ENCODE measurements at places on chromosomes 4 and X.

- no peak for DNase-seq
Observed at GRCh38 chr4:147088146-147088545, 142.5 kb upstream of the TTC29 start.

GRCh38 chr4:683982-684622 is 4.8 kb downstream of the SLC49A3 start:
- DNase-seq, result peak; percentile 79

GRCh38 chr4:176186671-176187395 is 8.6 kb downstream of the SPATA4 start:
- no peak for DNase-seq

- no peak for DNase-seq
Observed at GRCh38 chr4:159258889-159259560, 156.1 kb downstream of the RAPGEF2 start.

GRCh38 chrX:149491812-149492211 is 13.3 kb downstream of the IDS start:
- no peak for DNase-seq

DNA sequence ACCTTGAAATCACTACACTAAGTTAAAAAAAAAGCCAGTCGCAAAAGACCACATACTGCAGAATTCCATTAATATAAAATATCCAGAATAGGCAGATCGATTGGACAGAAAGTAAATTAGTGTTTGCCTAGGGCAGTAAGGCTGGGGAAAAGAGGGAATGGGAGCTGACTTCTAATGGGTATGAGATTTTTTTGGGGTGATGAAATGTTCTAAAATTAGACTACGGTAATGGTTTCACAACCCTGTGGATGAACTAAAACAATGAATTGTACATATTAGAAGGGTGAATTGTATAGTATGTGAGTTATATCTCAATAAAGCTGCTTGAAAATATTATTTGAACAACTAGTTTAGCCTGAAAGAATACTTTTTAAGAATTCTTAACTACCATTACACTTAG is 6.7 kb upstream of the GPRIN3 start:
- DNase-seq, result no peak

DNA sequence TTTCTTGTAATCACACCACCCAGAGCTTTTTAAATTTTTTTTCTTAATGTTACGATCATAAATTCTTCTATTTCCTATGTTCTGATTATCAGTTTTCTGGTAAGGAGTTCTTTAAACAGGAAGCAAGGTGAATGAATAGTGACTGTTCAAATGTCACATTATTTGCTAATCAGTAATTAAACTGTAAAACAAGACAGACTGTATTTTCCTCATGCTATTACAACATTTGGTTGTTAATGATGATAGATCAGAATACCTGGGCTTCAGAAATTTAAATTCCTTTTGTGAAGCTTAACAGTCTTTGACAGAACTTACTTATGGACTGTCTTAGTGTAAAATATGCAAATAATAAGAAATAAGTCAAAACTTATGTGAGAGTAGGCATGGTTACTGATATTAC is 41.4 kb downstream of the CLCN3 start:
- DNase-seq, result no peak

DNA sequence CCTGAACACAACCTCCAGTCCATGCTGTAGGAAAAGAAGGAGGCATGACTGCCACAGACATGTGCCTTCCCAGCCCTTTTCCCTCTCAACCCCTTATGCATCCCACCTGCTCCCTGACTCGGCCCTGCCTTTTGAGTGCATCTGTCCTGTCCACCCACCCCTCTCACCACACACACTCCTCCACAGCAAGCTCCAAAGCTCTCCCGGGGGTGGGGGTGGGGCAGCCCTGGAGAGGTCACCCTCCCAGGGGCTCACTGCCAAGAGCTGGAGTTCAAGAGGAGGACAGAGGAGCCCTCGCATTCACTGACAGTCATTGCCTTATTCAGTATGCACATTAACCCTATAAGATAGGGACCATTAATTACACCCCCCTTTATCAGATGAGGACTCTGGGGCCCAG is 46.6 kb upstream of the MAMLD1 start:
- DNase-seq, result no peak

- peak; percentile 30 for DNase-seq
Observed at GRCh38 chrX:108224727-108225621, 133.4 kb downstream of the ATG4A start.

GRCh38 chr4:20017070-20017776 is 234.5 kb upstream of the SLIT2 start:
- DNase-seq, result no peak

DNA sequence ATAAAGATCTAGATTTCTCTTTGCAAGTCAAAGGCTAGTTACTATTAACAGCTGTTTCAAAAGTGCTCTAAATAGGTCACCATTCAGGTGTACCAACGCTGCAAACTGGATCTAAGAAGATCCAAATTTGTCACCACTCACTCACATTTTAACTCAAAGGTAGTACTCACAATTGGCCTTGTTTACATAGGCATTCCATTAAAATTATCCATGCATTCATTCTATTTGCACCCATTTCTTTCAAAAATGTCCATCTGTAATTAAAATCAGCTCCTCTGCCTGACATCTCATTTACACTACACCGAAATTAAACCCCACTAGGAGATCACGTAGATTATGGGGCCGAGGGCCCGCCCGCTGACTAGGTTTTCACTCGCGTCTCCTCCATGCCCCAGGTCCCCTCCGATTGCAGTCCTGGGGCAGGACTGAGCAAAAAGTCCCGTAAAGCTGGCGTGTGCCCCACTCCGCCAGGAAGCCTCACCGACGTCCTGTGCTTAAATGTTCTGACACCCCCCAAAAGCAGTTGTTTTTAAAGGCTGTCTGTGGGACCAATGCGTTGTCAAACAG is 1.3 kb upstream of the ING2 start:
- peak; percentile 46 for DNase-seq

DNA sequence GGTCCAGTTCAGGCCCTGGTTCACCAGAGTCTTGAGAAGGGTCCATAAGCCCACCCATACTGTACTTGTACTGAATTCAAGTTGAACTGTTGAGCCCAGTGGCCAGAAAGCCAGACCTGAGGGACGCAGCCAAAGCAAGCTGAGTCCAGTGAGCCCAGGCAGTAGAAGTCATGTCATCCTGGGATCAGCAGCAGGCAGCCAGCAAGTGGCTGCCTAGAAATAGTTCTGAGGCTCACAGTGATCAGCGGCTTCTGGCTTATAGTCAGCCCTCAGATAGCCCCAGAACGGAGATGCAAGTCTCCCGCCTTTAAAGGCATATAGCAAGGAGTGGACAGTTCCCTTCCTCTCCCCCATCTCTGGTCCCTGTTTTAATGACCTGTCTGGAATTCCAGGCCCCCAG is 347.1 kb downstream of the FBXW7 start:
- no peak for DNase-seq

GRCh38 chr4:8391972-8392371 is 48.6 kb downstream of the ACOX3 start:
- peak; percentile 54 for DNase-seq

DNA sequence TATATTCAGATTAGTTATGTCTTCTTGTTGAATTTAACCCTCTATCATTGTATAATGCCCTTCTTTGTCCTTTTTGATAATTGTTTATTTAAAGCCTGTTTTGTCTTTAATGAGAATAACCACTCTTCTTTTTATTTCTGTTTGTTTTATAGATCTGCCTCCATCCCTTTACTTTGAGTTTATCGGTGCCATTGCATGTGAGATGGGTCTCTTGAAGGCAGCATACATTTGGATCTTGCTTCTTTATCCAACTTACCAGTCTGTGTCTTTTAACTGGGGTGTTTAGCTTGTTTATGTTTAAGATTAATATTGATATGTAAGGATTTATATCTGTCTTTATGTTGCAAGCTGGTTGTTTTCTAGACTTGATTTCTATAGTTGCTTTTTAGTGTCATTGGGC is 115.8 kb downstream of the RTL3 start:
- DNase-seq, result no peak

- no peak for DNase-seq
Observed at GRCh38 chr4:149882251-149882650, 66.6 kb upstream of the IQCM start.

DNA sequence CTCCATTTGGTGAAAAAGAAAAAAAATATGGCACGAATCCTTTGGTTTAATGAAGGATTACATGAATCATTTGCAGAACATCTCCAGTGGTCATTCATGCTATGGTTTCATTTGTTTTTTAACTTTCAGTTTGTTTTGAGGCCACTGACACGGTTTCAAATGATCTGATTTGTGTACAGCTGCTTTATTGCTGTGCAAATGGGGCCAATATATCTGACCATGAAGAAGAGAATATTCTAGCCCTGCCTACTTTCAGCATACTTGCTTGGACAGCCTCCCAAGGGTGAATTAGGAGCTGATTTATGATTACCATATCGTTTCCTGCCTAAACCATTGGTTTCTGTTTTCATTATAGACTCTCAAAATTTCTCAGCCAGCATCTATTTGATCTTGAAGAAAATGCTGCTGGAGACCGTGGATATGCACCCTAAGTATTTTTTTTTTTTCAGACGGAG is 30.7 kb downstream of the SPARCL1 start:
- no peak for DNase-seq

GRCh38 chrX:22296871-22297270 is 24.2 kb downstream of the CBLL2 start:
- no peak for DNase-seq

DNA sequence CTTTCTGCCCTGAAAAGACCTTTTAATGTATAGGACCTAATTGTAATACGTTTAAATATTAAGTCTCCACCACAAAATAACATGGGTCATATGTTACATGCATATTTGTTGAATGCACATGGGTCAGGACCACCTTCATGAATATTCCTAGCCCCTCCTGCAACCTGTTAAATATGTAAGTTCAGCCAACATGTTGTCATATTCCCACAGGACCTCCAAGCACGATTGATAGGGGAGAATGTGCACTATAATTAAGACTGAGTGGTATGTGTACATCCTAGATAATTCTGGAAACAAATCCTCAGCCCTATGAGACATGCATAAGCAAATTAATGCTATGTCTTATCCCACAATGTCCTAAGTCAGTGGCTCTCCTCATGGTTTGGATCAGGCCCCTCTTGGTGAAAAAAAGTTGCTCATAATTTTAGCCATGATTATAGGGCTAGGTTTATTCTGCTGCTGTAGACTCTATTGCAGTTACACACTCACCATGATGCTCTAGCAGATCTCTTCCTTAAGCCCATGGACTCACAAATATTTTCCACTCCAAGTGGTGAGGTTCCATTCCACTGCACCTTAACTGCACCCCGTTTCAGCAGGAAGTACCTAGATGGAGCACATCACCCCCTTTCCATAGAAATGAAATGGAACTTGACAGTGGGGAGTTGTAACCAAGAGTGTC is 10.2 kb downstream of the TIGD2 start:
- no peak for DNase-seq

DNA sequence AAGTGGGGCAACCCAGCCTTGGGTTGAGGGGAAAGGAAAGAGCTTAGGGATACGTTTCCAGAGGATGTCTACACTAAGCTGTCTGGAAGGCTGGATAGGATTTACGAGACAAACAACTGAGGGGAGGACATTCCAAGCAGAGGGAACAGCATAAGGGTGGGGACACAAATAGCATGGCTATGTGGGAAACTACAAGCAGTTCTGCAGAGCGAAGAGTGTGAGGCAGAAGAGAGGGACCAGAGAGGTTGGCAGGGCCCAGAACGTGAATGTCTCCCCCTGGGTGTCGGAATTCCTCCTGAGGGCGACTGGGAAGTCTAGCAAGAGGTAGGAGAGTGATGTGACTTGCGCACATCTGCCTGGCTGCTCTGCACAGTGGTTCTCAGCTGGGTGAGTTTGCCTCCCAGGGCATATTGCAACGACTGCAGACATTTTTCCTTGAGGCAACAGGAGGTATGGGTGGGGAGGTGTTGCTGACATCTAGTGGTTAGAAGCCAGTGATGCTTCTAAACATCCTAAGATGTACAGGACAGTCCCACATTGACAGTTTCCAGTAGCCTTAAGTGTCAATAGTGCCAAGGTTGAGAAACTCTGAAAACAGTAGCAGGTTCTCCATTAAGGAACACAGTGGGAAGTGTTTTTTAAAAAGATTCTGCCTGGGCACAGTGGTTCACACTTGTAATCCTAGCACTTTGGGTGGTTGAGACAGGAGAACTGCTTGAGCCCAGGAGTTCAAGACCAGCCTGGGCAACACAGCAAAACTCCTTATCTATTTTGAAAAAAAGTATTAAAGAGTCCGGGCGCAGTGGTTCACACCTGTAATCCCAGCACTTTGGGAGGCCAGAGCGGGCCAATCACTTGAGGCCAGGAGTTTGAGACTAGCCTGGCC is 9.2 kb downstream of the NDUFA1 start:
- DNase-seq, result peak; percentile 79

DNA sequence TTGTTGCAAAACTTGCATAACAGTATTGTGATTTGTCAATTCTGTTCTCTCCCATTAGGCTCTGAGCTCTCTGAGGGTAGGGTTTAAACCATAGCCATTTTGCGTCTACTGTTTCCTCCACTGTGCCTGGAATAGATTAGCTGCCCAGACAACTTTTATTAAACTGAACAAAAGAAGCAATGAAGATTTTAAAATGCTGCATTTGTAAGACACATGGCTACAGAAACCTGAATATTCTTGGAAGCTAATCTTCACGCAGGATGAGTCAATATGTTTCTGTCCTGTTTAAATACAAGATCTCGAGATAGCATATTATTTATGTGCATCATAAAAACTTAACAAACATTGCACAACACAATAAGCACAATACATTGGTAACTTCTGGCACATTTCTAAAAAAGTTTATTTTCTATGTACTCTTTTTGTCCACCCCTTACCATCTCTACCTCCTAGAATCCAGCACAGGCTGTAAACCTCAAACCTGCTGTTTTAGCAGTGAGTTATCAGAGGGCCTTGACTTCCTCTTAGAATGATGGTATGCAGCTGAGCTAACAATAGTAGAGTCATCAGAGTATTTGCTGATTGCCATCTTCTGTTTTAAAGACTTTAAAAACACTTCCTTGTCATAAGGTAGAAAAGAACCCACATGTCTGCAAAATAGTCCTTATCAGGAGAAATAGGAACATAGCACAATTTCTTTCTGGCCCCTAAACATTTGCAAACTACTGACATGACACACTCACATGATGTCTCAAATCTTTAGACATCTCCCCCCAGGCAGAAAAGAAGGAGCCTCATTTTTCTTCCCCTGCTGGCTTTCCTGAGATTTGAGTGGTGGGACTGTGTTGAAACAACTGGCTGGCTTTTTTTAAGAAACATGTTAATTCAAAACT is 10.6 kb upstream of the CCNG2 start:
- DNase-seq, result no peak

GRCh38 chr4:182143822-182144625 is 99.2 kb upstream of the TENM3 start:
- DNase-seq, result peak; percentile 65

GRCh38 chr4:165079476-165079875 is 25.8 kb downstream of the TRIM75 start:
- DNase-seq, result no peak

DNA sequence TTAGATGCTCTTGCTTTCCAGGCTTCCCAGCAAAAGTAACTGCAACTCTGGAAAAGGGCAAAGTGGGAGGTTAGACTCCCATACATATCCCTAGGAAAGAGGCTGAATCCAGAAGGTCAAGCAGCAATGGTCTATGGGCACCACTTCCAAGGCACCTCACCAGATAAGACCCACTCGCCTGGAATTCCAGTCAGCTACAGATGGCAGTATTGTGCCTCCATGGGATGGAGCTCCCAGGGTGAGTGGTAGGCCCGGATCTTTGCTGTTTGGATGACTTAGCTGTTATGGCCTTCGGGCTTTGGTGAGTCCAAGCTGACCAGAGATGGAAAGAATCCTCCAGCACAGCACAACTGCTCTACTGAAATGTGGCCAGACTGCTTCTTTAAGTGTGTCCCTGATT is 688.0 kb downstream of the PCDH19 start:
- DNase-seq, result no peak

GRCh38 chrX:115268421-115268820 is 21.1 kb upstream of the LUZP4 start:
- DNase-seq, result no peak

- peak; percentile 71 for DNase-seq
Observed at GRCh38 chr4:149914119-149915115, 98.8 kb upstream of the IQCM start.

Measured in RKO (cell line).